Stimulated activated CD4-positive, alpha-beta T cell treated with anti-CD3 and anti-CD28 coated beads, Interleukin-2, amount 100 ng/mL, for 4 hours (primary cell): ENCODE measurements at places on chromosomes 3 and 15.

DNA sequence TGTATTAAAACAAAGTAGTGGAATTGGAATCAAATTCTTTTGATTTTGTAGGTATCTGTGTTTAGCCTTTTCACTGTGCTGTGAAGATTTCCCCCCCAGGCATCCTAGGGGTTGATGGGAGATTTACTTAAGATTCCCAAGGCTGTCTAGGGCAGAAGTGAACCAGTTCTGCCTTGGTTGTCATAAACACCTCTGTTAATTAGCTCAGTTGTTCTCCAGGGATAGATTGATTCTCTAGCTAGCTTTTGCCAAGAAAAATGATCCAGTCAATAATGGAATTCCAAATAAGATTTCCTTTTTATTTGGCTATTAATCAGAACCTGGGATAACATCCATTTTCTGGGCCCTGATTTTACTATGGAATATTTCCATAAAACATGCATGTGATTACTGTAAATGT is 12.7 kb downstream of the DAG1 start:
- DNase-seq = no peak

GRCh38 chr3:72798552-72799195 is 49.6 kb downstream of the SHQ1 start:
- DNase-seq = no peak

- no peak for DNase-seq
These were observed 269.3 kb downstream of the TBL1XR1 start for GRCh38 chr3:176927706-176928581.

DNA sequence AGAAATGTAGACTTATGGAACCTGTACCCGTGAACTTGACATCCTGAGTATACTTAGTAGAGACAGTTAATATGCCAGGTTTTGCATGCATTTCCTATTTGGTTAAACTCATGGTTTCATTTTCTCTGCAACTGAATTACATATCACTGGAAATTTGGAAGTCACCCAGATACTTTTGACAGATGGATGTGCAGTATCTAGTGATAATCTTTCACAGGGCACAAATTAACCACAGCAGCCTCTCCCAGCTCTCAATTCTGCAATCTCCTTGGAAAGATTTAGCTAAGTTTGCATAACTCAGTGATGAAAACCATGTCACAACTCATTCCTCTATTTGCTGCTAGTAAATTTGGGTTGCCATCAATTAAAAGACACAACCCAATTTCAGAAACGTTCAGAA is 162.3 kb upstream of the TPM1 start:
- DNase-seq = no peak

- no peak for DNase-seq
These were observed 33.5 kb upstream of the HES1 start for GRCh38 chr3:194102436-194102835.

- no peak for DNase-seq
These were observed 7.2 kb downstream of the LIPC start for GRCh38 chr15:58438956-58439355.
